Activated CD8-positive, alpha-beta memory T cell treated with anti-CD3 and anti-CD28 coated beads, Interleukin-2, amount 50 U/mL, for 4 hours (primary cell): ENCODE measurements at places on chromosomes 2 and 18.
A peak's percentile ranks its signal among the peaks of the same experiment; 100 is the strongest.

GRCh38 chr2:241670333-241671110, 16.1 kb downstream of the DTYMK start:
- no peak for DNase-seq

GRCh38 chr18:13390196-13390595, 171.6 kb downstream of the LDLRAD4 start:
- no peak for DNase-seq

DNA sequence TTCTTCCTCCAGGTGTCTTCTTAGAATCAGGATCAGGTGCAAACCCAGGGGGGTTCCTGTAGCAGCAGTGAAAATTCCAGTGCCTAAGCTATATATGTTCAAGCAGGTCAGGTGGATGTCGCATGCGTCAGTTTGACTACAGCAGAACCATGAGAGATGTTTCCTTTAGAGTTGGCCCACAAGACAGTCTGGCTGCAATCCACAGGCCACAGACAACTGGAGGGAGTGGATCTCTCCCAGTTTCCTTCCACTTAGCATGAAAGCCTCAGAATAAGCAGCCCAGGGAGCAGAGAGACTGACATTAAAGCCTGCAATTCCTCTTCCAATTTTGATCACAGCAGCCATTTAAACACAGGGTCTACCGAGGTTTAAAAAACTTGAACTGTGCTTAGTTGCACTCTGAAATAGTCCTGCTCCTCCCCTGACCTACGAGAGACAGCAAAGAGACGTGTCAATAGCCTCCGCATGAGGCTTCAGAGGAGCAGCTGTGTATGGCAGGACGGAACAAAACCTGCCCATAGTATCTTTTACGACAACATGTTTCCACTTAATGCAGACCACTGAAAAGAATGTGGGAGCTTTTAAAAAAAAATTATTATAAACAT, 988 bp upstream of the KCNE4 start:
- no peak for DNase-seq

DNA sequence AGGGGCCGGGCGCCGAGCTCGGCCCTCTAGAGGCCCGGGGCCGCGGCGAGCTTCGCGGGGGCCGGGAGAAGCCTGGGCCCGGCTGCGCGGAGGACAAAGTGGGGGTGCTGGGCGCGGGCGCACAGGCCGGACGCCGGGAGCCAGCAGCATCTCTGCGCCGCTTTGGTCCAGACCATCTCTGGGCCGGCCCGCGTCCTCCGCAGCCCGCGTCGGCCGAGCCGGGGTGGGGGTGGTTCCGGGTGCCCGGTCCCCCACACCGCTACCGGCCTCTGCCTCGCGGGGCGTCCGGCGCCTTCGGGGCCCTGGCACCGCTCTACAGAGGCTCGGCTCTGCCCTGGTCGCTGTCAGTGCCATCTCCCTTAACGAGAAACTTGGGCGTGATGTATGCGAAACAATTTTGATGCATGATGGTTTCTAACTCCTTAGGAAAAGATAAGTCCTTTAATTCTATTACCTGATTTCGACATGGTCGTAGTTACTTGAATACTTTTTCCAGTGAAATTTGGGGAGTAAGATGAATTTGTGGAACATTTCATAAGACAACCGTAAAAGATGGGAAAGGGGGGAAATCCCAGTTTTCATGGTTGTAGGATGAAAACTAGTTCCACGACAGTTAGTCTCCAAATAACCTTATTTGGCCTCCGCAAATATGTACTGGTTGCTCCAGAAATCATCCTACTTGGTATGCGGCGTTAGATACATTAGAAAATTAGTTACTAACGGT, 562 bp downstream of the TWSG1 start:
- DNase-seq, result peak; percentile 34

- peak; percentile 31 for DNase-seq
These were observed 150.8 kb downstream of the ANKRD44 start for GRCh38 chr2:197159661-197160211.

GRCh38 chr2:18976168-18976961, 382.1 kb downstream of the OSR1 start:
- no peak for DNase-seq

DNA sequence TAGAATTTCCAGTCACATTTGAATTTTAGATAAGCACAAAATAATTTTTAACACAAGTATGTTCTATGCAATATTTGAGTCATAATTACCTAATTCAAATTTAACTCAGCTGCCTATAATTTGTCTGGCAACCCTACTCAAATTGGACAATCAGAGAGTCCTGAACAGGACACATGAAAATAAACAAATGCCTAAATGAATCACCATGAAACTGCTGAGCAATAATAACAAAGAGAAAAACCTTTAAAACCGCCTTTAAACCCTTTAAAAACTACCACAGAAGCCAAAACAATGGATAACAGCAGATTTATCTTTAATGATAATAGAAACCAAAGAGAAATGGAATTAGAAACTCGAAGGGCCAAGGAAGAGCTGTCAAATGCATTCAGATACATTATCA, 39.5 kb downstream of the ARL4C start:
- no peak for DNase-seq
